Upper lobe of right lung (tissue), 1 donor: ENCODE measurements at places on chromosomes 1 and 21.

GRCh38 chr1:228423404-228424053 lies 6.9 kb upstream of the TRIM17 start:
- no peak for DNase-seq

- DNase-seq = peak; percentile 85
Measured at GRCh38 chr1:28259934-28260802, 850 bp downstream of the SESN2 start.

GRCh38 chr1:165842671-165843129 lies 15.3 kb downstream of the UCK2 start:
- no peak for DNase-seq

- DNase-seq = no peak
Measured at GRCh38 chr1:235703506-235703905, 53.9 kb upstream of the GNG4 start.

GRCh38 chr1:1917304-1917976 lies 1.6 kb downstream of the TMEM52 start:
- DNase-seq = peak; percentile 67

DNA sequence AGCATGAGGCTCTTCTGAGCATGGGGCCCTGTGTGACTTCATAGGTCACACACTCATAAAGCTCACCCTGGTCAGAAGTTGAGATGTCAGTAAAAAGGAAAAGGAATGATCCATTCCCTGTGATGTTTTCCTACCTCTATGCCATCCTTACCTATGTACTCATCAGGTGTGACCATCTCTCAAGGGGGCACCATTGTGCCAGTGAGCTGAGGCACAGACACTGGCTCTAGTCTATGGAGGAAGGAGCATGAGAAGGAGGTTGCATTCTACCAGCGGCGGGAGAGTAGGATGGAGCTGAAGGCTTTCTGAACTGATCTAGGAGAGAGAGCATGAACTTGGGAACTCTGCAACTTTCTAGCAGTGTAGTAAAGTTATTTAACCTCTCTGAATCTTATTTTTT lies 65.8 kb upstream of the RGL1 start:
- no peak for DNase-seq

GRCh38 chr1:162072740-162073139 lies 3.2 kb downstream of the NOS1AP start:
- DNase-seq = no peak

DNA sequence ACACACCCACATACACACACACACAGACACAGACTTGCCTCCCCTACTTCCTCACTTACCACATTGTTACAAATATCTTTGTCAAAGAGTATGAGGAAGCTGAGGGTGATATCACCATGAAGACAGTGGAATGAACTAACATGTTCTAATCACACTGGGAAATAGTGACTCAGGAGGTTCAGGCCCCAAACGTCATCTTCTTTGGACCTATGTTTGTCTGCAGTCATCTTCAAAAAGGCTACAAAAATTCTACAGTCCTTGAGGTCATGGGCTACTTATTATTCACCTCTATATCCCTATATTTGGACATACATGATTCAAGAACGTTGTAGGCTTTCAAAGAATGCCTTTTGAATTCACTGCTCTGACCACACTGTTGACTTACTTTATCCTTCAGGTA lies 2.1 kb upstream of the LCE2C start:
- no peak for DNase-seq

DNA sequence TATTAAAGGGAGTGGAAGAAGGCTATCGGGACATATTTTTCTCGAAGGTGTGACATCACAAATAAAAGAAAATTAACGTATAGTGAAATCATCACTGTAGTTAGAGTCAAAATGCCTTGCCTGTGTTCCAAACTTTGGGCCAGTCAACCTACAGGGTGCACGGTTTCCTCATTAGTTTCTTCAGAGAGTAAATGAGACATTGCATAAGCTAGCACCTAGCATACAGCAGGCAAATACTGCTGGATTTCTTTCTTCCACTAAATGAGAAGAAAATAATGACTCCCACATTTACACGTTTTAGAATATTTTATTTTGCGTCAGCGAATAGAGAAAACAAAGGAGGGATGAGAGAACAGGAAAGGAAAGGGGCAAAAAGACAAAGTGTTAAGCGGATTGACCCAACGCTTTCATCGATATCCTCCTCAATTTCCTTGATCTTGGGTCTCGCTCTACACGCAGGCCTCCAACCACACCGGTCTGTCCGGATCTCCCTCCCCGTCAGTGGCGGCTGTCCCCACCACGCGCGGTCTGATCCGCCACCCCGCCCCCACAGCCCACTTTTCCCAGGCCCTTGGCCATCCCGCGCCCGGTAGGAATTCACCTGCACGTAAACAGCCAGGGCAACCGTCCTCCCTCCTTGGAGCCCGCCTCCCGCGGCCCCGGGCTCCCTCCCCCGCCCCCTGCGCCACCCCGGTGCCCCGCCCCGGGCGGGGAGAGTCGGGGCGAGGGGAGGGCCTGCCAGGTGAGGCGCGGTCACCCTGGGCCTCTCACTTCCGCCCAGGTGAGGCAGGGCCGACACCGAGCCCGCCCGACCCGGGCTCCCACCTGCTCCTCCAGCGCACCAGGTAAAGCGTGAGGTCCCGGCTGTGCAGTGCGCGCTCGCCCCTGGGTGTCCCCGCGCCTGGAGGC lies at the start of gene PATJ:
Gene PATJ (plus strand): TSS at position 770 of the 909 bp plus-strand sequence. CDS start 20,413 bp downstream, outside the sequence.
- peak; percentile 91 for DNase-seq
